ENCODE measurements at places on chromosomes 7 and 10.

- no peak for DNase-seq
Measured at GRCh38 chr10:112768121-112768520, 181.9 kb upstream of the TCF7L2 start.

- no peak for DNase-seq
Measured at GRCh38 chr7:30347226-30348082, 63.1 kb downstream of the ZNRF2 start.

- no peak for DNase-seq
Measured at GRCh38 chr7:27339478-27339877, 96.9 kb downstream of the EVX1 start.

DNA sequence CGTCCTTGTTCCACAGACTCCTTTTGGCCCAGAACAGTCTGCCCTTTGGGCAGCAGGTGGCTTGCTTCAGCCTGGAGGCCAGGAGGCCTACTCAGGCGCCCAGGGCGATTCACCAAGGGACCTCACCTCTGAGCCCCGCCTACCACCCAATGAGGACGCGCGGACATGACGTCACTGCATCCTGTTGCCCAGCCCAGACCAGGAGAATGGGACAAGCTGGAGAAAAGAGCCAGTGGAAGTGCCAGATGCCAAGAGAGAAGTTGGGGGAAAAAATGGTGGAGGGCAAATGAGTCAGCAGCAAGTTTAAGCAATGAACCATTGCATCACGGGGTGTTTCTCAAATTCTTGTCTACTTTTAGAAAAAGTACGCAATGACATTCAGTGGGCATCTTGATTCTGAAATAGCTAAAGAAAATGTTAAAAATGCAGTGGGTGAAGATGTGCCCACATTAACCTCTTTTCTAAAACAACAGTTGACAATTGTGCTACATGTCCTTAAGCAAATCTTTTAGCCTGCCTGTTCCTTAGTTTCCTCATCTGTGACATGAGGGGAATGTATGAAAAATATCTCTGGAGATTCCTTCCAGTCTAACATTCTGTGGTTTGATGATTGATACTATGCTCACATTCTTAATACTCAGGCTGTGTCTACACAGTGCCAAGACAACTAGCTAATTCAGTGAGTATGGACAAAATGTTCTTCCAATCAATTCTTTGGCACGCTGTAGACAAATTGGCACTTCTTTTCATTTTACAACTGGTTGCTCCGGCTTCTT lies 23.9 kb upstream of the LEP start:
- no peak for DNase-seq

DNA sequence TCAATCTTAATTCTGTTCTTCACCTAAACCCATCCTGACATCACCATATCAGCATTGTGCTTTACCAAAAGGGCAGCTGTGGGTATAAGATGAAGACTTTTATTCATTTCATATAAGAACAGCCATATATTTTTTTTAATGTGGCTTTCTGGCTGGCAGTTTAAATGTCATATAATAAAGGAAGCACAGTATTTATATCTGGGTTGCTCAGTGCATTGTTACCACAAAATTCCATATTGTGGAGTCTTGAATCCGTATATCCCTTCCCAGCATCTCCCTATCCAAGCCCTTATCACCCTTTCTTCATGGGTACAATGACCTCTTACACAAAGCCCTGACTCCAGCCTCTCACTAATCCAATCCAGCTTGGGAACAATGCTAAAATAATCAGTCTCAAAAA lies 125.8 kb downstream of the RAPGEF5 start:
- no peak for DNase-seq

DNA sequence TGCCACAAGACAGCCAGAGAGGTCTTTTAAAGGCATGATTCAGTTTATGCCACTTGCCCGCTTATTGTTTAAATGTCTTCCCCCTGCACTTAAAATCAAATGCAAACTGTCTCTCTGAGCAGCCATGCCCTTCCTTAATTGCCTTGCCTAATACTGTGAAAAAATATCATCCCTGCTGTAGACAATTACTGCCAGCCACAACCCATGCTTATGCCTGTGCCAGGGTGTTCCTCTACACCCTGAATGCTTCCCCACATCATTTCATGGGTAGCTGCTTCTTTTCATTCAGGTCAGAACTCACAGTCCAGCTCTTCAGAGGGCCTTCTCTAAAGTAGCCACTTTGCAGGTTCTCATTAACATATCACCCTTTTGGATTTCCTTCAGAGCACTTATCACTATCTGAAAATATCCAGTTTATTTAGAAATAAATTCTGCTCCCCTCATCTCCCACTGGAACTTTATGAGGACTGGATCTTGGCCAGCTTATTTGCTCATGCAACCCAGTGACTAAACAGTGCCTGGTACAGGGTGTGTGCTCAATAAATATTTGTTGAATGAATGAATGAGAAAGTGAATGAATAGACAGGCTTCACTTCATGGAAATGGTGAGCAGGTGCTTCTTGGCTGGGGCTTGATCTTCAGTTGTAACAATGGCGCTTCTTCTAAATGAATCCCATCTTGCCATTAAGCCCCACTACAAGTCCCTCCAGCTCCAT lies 162.4 kb upstream of the MDFIC start:
- DNase-seq: no peak

- no peak for DNase-seq
Measured at GRCh38 chr7:23410446-23411183, 59.7 kb downstream of the IGF2BP3 start.

DNA sequence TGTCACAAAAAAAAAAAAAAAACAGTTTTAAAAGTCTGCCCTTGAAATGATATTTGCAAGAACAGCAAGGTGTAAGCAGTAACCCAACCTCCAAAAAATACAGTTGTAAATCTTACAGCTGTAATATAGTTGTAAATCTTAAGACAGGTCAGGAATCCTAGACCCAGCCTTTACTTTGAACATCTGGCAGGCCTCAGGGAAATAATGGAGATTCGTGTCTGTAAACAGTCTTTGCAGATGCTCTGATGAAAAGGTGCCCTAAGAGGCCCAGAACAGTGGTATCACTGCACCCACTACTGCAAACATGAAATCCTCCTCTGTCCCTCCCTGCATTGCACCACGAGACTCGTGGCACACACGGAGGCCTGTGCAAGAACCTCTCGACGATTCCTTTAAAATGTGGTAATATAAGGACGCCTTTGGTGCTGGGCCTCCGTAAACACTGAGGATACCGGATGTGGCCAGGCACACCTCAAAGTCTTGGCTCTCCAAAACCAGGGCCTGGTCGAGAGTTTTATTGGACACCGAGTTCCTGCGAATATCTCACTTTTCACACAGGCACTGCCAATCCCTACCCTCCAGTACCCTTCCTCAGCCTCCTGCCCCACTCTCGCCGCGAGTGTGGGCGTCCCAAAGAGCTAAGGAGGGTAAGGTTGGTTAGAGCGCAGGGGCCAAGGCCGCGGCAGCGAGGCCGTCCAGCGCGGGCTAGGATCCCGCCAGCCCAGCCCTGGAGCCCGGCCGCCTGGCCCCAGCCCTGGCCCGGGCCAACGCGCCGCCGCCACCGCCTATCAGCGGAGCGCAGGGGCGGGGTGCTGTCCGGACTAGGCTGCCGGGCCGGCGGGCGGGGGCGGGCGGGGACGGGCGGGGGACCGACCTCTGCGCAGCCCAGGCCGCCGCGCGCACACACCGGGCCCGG lies at the start of gene REEP3:
Gene REEP3, plus strand, starts transcription at position 902 of the 916 bp plus-strand sequence. CDS start 145 bp downstream, outside the sequence.
- no peak for DNase-seq

DNA sequence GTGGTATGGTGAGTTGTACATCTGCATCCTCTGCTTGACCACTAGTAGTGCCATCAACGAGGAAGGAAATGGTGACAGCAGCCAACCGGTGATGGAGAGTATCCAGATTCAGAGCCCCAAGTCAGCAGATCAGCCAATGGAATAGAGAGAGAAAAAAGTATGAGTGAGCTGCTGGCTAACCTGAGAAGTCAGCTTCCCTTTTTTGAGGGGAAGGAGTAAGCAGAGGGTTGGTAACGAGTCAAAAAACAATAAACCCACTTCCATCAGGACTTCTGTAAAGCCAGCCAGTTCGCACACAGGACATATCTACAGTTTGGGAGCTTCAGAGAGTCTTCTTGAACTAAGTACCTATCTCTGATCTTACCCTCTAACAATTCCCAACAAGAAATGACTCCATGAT lies 8.9 kb downstream of the SLC25A28 start:
- no peak for DNase-seq

DNA sequence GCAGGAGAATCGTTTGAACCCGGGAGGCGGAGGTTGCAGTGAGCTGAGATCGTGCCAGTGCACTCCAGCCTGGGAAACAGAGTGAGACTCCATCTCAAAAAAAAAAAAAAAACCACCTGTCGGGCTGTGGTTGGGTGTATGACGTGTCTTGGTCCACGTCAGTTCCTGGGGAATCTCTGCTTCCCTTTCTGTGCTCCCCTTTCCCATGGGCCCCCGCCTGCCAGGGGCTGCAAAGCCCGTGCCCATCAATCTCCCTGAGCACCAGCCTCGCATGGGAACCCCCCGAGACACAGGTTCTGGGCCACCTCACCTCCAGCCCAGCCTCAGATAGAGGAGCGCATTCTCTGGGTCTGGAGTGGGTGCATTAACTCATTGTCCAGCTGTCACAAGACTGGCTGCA lies 2.3 kb upstream of the SH2B2 start:
- DNase-seq: no peak

GRCh38 chr7:29394321-29394720 lies 169.3 kb upstream of the PRR15 start:
- no peak for DNase-seq
